Neural crest cell (in vitro differentiated cells): ENCODE measurements at places on chromosomes 2 and 18. TPM values are rescaled to one million over a fixed set of nuclear protein-coding genes. Genes with fewer than 3 reads are reported as not detected.

- no peak for DNase-seq
Measured at GRCh38 chr18:4524096-4524495, 69.0 kb upstream of the DLGAP1 start.

Gene RAD51AP2
- total RNA-seq, result 0.16 and 0.23 TPM in 2 replicates

GRCh38 chr2:235612181-235612950 is 118.5 kb downstream of the AGAP1 start:
- no peak for DNase-seq

Gene LIMS3
- total RNA-seq, result 1.2 and 1.5 TPM in 2 replicates

DNA sequence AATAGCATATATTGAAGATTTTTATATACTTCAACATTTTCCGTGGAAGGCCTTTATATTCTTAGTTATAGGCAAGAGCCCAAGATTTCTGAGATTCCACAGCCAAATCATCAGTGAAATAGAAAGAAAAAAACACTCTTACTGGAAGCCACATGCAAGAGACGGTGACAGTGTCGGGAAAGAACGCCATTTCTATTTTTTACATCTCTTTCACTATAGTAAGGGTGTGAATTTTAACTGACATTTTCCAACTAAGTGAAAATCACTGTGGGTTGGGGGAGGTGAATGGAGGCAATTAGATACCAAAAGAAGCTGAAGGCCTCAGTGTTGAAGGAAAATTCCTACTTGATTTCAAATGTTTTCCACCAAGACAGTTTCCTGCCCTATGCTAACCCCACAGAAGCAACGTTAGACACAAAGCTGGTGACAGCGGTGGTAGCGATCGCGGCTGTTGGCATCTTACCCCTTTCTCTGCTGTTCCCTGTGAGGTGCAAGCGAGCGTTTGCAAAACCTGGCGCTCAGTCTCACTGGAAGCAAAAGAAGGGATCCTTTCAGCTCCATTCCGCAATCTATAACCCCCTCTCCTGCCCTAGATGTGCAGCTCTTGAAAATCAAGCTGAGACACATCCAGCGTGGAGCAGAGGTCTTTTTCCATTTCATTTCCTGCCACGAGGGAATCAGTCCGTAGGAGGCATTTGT is 20.0 kb downstream of the ID2 start:
- DNase-seq, result no peak

Gene MAPK4
- total RNA-seq, result 9.1 and 9.3 TPM in 2 replicates

- no peak for DNase-seq
Measured at GRCh38 chr2:129459200-129459876, 520.1 kb upstream of the RAB6C start.

Gene SCN1A
- 7.7 and 8.6 TPM in 2 replicates for total RNA-seq

- DNase-seq, result no peak
Measured at GRCh38 chr2:204950695-204951346, 405.5 kb downstream of the PARD3B start.

GRCh38 chr2:176242276-176242675 is 27.0 kb upstream of the MTX2 start:
- DNase-seq, result no peak

- DNase-seq, result no peak
Measured at GRCh38 chr18:26738706-26739105, 126.8 kb downstream of the AQP4 start.

- DNase-seq, result no peak
Measured at GRCh38 chr2:172333235-172333977, 94.0 kb upstream of the ITGA6 start.

Gene ADGRF3
- 0.44 and 0.77 TPM in 2 replicates for total RNA-seq

GRCh38 chr18:59189008-59189407 is 30.9 kb upstream of the GRP start:
- DNase-seq, result no peak

GRCh38 chr2:233764761-233765160 is 4.7 kb downstream of the UGT1A1 start:
- no peak for DNase-seq

Gene PLGLB1
- total RNA-seq, result 3.6 and 4.6 TPM in 2 replicates

Gene TUBA3D
- not detected in 2 replicates for total RNA-seq

GRCh38 chr2:229475778-229476177 is 204.7 kb upstream of the PID1 start:
- no peak for DNase-seq

Gene DRC1
- total RNA-seq, result 0.30 and 0.45 TPM in 2 replicates

- no peak for DNase-seq
Measured at GRCh38 chr2:192948316-192948715, 753.6 kb upstream of the TMEFF2 start.

- DNase-seq, result no peak
Measured at GRCh38 chr2:211498551-211499205, 942.3 kb downstream of the CPS1 start.

DNA sequence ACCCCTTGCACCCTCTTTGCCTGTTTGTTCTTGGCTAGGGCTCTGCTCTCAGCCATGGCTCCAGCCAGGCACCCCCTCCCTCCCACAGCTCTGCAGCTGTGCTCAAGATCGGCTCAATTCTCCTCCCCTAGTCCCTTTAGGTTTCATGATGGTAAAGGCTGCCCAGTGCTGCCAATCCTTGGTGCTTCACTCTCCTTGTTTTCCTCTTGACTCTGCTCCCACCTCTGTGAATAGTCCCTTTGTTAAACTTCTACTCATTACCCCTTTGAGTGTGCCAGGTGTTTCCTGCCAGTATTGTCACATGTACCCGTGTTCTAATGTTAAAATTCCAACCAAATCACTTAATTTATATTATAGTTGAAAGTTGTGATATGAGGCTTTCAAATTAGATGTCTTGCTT is 101.0 kb upstream of the CERS6 start:
- no peak for DNase-seq
